PC-9 (cell line): ENCODE measurements at places on chromosomes 4 and X. TPM values are rescaled to one million over a fixed set of nuclear protein-coding genes. Genes with fewer than 3 reads are reported as not detected.

ARMCX4 gene
- 4.8 and 6.5 TPM in 2 replicates for total RNA-seq

F8A3 gene
- total RNA-seq = 19.0 and 28.3 TPM in 2 replicates

TMSB15B gene
- total RNA-seq = not detected in 2 replicates

NLRP2B gene
- not detected in 2 replicates for total RNA-seq

FMR1NB gene
- total RNA-seq = not detected in 2 replicates

CENPVL3 gene
- total RNA-seq = not detected in 2 replicates

MAGEA2B gene
- 30.1 and 35.3 TPM in 2 replicates for total RNA-seq

CDKL5 gene
- 4.2 and 5.0 TPM in 2 replicates for total RNA-seq
